Stimulated activated CD4-positive, alpha-beta T cell treated with anti-CD3 and anti-CD28 coated beads, TNF-alpha, amount 100 ng/mL, for 24 hours (primary cell): ENCODE measurements at places on chromosomes 4 and X.

DNA sequence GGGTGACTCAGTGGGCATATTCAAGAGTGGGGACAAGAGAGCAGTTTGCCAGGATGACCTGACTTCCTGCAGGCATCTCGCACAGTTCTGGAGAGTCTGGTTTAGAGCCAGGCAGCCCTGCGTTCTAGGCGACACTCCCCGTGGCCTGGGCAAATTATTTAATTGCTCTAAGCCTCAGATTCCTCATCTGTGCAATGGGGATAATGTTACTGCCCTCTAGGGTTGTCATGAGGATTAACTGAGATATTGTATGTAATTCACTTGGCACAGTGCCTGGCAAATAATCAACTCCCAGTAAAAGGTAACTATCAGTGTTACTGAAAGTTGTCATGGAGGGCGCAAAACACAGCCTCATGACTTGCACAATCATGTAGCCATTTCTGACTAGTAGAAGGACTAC is 48.8 kb upstream of the PITX2 start:
- no peak for DNase-seq

DNA sequence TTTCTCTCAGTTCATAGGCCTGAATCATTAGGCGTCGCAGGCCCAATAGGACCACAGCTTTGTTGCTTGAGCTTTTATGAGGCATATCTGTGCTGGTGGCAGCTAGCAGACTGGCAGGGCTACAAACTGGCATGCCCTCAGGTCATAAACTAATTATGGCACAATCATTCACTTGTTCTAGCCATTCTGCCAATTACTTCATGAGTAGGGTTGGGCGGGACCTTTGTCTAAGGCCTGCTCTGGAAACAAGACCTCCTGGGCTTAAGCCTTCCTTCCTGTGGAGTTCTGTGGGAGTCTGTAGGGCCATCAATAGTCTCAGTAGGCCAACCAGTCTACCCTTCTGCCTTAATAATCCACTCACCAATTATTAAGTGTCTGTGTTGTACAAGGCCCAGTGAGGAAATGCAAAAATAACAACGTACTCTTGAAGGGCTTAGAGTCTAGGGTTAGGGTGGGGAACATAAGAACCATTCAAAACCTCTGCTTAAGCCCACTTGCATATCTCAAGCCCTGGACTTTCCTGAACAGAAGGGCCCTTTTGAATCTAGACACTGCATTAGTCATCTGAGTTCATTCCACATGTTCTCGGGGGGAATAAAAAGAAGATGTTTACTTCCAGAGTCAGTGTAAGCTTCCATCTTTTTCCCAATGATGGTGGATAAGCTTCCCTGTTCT is 44.5 kb downstream of the SHROOM4 start:
- DNase-seq, result no peak

- DNase-seq, result no peak
Observed at GRCh38 chrX:44529310-44529709, 13.3 kb downstream of the FUNDC1 start.

- no peak for DNase-seq
Observed at GRCh38 chr4:135277068-135277979, 1075.7 kb upstream of the PABPC4L start.

DNA sequence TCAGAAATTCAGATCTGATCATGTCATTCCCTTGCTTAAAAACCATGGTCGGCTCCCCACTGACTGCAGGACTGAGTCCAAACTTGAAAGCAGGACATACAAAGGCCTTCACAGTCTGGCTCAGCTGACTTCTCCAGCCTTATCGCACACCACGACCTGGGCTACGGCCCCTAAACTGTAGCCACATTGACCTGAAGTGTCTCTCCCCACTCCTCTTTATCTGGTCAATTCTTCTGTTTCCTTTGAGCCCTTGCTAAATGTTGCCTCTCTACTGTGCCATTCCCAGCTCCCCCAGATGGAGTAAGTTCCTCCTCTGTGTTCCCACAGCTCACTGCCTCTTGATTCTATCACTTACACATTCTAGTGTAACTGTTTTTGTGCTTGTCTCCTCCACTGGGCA is 60.5 kb upstream of the CITED1 start:
- no peak for DNase-seq

- DNase-seq, result no peak
Observed at GRCh38 chr4:7068883-7069282, 1.0 kb upstream of the GRPEL1 start.

- no peak for DNase-seq
Observed at GRCh38 chr4:115119804-115120352, 6.5 kb upstream of the NDST4 start.

GRCh38 chrX:86047174-86047935 is at the start of gene CHM:
Gene CHM (minus strand): TSS chrX:86047558. CDS start chrX:86047532, 26 bp downstream.
- peak; percentile 44 for DNase-seq

- DNase-seq, result no peak
Observed at GRCh38 chrX:129590596-129590995, 50.5 kb downstream of the OCRL start.

- no peak for DNase-seq
Observed at GRCh38 chrX:134645936-134646543, 12.2 kb downstream of the PLAC1 start.

GRCh38 chr4:20253735-20254409 is 2.2 kb downstream of the SLIT2 start:
- DNase-seq, result no peak

GRCh38 chr4:123569541-123569940 is 172.9 kb downstream of the SPRY1 start:
- no peak for DNase-seq

- no peak for DNase-seq
Observed at GRCh38 chr4:86497980-86498862, 95.9 kb upstream of the PTPN13 start.

DNA sequence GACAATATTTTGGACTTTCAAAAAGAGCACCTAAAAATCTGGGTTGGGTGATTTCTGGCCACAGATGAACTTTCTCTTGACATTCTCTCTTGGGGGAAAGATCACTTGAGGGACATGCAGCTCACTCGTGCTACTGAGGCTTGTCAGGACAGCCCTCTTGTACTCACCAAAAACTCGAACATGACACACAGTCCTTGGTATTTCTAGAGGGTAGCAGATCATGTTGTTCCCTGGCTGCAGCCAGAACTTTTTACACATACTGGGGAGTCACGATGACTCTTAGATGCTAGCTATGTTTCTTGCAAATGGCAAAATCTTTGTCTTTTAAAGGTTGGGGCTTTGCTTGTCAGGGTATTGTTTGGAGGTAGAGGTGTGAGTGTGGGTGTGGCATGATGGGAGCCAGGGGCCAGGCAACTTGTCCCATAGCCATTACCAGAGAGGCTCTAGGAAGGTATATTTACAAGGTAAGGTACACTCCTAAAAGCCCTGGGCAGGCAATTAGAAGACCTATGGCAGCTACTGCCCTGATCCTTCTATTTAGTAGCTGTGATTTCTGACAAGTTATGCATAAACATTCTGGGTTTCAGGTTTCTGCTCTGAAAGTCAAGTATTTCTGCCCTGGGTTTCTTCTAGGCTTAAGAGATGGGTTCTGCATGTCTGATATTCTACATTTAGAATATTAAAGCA is 241.7 kb upstream of the TLL1 start:
- DNase-seq, result no peak

- no peak for DNase-seq
Observed at GRCh38 chr4:11416071-11416766, 12.5 kb downstream of the HS3ST1 start.

- no peak for DNase-seq
Observed at GRCh38 chr4:23934223-23934622, 44.4 kb upstream of the PPARGC1A start.

GRCh38 chr4:2251795-2252529 is 9.9 kb downstream of the MXD4 start:
- DNase-seq, result no peak

DNA sequence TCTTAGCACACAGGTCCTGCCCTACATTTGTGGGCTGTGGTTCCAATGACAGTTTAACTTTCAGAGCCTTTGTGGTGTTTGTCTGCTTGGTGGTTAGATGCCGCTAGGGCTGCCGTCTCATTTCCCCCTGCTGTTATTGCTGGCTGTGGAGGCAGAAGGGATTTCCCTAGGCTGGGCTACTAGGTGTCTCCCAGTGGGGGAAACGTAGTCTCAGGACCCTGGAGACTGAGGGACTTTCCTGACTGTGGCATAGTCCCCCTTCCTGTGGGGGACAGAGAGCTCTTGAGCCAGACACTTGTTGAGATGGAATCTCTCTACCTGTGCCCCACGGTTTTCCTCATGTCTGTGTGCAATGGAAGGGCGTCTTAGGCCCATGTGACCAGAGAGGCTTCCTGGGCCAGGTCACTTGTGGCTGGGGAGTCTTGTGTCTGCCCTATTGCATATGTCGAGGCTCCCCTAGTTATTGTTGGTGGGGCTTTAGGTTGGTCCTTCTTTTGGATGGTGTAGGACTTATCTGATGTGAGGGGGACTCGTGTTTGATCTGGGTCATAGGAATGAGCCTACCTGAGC is 68.2 kb downstream of the ARHGAP10 start:
- peak; percentile 44 for DNase-seq

GRCh38 chr4:13955551-13955950 is 328.0 kb upstream of the BOD1L1 start:
- no peak for DNase-seq
